Fibroblast of skin of abdomen (primary cell): ENCODE measurements at places on chromosomes 5 and 9.

- peak; percentile 69 for DNase-seq
Measured at GRCh38 chr5:9782826-9783560, 152.8 kb upstream of the TAS2R1 start.

- no peak for DNase-seq
Measured at GRCh38 chr5:156621719-156622118, 228.4 kb upstream of the PPP1R2B start.

DNA sequence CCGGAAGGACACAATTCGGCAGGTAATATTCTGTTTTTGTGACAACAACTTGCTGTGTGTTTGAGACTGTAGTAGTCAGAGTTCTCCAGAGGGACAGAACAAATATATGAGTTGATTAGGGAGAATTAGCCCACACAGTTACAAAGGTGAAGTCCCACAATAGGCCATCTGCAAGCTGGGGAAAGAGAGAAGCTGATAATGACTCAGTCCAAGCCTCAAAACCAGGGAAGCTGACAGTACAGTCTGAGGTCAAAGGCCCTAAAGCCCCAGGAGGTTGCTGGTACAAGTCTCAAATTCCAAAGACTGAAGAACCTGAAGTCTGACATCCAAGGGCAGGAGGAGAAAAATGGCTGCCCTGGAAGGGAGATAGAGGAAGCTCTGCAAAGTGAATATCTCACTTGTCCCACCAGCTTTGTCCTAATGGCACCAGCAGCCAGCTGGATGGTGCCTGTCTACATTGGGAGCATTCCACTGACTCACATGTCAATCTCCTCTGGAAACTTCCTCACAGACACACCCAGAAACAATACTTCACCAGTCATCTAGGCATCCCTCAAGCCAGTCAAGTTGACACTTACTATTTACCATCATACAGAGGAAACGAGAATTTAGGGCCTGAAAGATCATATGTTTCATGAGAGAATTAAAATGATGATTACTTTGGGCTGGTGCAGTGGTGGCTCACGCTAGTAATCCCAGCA, 36.3 kb upstream of the CTXN3 start:
- DNase-seq: no peak

- DNase-seq: no peak
Measured at GRCh38 chr5:25255128-25255527, 610.4 kb upstream of the CDH10 start.

GRCh38 chr5:66904189-66904588, 292.4 kb downstream of the CD180 start:
- DNase-seq: no peak

DNA sequence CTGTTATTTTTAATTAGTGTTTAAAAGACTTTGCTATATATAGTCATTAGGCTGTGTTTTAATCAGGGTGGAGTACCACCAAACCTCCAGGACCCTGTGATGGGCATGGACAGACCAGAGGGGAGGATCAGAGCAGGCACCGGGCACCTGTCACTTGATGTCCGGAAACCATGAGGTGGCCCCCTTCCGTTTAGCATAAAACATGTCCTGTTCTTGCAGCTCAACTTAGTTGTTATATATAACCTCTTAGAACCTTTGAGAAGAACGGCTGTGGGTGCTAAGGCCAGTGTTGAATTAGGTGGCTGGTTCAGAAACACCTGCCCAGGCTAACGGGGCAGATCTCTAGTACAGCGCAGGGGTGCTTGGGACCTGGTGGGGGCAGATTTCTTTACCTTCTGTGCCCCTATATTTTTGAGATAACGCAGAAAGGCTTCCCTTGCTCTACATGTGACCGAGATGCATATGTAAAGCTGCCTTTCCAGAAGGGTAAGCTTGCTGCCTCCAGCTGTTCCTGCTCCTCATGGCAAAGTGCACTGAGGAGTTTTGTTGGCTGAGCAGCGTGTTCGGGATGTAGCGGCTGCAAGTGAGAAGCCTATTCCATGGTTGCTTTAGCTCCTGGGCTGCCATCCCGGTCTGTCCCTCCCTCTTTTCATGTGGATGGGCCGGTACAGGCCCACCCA, 255.5 kb downstream of the FANCC start:
- no peak for DNase-seq

DNA sequence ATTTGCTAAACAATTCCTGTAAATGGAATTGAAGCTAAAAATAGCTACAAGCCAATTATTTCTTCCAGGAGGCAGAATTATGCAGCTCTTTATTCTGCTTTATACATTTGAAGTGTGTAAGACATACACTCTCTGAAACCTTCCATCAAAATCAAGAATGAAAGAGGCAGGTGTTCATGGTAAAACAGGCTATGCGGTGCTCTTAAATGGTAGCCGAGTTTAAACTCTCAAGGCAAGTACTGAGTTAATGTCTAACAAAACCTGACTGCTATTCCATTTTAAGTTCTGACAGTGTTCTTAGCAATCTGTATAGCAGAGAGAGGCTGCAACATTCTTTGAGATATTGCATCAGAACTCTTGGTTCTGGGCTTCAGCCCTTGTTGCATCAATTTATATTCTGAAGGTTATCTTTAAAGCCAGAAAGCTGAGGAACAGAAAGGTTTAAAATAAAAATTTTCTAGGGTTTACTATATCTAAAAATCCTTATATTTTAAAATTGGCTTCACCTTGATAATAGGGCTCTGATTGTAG, 248.3 kb upstream of the CCNG1 start:
- no peak for DNase-seq

GRCh38 chr5:40677456-40677855, 2.3 kb upstream of the PTGER4 start:
- DNase-seq: no peak

- DNase-seq: no peak
Measured at GRCh38 chr5:88818296-88818695, 64.7 kb downstream of the MEF2C start.

DNA sequence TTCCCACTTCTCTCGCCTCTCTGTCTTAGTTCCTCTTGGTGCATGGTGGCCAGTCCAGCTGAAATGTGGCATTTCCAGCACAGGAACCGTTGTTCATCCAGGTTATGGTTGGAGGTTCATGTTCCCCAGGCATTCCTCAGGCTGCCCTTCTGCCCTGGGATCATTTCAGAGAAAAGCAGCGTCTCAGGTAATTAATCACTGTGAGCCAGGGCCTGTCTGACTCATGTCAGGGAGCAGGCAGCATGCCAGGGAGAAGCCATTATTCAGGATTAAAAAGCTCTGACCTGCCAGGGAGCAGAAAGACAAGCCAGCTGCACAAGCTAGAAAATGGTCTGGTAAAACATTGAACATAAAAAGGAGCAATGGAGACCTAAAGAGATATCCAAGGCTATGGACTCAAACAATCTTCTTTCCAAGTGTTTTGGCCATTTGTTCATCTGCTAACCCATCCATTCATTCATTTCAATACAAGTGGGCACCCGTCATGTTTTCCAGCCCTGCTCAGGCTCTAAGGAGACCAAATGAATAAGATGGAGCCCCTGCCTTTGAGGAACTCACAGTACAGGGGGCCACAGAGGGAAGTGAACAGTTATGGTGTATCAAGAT, 241.4 kb downstream of the DRD1 start:
- DNase-seq: peak; percentile 82

DNA sequence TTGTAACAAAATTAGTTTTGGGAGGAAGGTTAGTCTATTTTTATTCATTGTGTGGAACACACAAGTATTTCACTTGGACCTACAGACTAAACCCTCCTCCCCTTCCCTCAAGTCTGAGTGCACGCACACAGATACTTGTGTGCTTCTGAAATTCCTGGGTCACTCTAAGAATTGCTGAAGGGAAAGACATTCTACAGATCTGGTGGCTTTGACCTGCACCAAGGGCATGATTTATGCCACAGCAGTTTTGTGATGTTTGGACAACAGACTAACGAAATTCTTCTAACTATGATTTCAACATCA, 150.5 kb downstream of the ARL15 start:
- DNase-seq: peak; percentile 35

DNA sequence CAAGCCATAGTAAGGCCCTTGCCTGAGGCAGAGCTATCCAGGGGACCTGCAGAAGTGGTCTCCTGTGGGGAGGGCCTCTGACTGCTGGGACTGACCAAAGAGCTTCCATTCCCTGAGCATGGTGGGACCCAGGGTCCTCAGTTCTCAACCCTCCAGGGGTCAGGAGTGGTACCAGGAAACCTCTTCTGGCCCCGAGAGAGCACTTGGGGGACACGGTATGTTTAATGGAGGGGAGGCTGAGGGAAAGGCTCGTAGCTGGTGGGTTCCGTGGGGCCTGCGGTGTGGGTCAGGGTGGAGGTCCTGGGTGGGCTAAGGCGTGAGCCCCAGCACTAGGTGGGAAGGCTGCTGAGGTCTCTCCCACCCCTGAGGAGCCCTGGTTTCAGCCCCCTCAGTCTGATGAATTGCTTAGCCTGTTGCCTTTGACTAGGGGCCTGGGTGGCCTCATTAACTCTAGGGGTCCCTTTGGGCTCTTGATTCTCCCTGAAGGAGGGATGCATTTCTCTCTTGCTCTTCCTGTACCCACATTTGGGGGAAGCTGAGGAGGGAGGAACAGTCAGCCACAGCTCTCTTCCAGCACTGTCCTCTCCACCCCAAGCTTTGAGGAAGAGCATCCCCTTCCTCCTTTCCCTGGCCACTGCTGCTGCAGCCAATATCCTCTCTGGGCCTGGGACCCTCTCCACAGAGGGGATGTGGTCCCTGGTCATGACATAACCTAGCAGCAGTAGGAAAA, 34.0 kb downstream of the CSF1R start:
- DNase-seq: no peak

- peak; percentile 51 for DNase-seq
Measured at GRCh38 chr5:142053426-142054151, 40.8 kb upstream of the GNPDA1 start.

GRCh38 chr5:4082966-4083564, 487.4 kb downstream of the IRX1 start:
- peak; percentile 89 for DNase-seq

DNA sequence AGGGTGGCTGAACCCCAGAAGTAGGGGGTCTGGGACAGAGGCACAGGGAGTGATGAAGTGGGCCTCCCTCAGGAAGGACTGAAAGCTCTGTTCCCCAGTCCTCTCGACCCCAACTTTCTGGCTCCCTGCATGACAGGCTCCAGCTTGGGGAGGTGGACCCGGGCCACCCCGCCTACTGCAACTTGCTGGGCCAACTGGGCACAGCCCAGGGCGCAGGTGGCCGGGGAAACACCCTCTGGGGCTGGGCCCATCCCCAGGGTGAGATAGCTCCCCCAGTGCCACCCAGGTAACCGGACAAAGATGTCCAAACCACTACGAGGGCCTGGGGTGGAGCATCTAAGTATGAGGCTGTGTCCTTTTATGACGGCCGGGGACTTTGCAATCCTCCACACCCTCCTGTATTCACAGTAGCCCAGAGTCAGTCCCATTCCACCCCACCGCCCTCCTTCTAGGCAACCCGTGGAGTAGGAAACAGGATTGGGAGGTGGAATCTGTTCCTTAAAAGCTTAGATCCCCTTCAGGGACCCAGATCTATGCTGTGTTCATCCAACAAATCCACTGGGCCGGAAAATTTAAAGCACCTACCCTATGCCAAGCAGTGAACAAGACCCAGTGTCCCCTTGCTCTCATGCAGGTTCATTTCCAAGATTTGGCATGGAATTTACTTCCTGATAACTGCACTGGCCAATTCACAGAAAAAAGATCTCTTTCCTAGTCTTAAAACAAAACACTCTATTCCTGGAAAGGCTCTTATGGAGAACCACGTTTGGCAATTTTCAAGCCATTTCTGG, 19.9 kb downstream of the DNM1 start:
- no peak for DNase-seq

GRCh38 chr9:75168270-75169178, 80.2 kb downstream of the OSTF1 start:
- no peak for DNase-seq

DNA sequence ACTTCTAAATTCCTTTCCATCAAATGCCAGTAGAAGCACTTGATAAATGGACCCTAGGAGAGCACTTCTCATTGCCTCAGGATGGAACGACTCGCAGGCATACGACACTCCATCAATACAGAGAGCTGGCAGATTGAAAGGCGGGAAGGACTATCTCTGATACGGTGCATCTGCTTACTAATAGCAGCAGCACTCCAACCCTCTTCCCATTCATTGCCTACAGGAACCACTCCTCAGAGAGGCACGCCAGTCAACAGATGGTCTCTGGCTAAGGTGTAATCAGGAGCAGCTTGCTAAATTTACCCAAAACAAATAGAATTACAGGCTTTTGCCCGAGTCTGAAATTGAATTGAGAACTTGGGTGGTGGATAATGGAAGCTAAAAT, 168.1 kb downstream of the EFNA5 start:
- DNase-seq: no peak

DNA sequence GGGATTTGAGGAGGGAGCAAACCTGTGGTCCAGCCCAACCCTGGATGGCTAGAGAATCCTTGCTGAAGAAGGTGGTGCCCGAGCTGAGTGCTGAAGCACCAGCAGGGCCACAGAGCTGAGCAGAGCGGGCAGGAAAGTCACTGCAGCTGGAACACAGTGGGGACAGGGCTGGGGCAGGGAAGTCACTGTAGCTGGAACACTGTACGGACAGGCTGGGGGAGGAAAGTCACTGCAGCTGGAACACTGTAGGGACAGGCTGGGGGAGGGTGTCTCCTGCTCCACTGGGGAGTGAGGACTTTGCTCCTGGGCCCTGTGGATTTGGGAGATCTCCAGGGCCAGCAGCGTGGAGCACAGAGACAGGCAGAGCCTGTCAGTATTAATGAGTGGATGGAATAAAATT, 9.0 kb upstream of the SUSD3 start:
- no peak for DNase-seq

GRCh38 chr5:127305493-127305892, 14.9 kb downstream of the MEGF10 start:
- no peak for DNase-seq

DNA sequence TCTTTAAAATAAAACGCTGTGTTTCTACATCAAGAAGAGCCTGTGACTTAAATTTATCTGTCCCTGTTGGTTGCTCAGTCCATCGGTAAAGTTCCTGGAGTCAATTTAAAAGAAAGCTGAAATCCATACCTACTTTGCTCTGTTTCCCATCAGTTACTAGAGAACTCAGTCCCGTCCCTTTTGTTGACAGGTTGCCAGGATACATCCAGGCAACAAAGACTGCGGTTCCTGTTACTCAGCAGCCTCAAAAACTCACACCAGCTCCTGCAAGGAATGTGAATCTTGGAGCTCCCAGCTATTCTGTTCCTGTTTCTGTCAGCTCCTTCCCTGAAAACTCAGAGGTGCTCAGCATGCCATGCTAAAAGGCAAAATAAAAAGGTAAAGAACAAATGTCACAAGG, at the start of gene ZNF474:
ZNF474 (plus strand) TSS at position 241 of the 400 bp plus-strand sequence. CDS start 22,445 bp downstream, outside the sequence.
- DNase-seq: peak; percentile 98

- DNase-seq: no peak
Measured at GRCh38 chr5:75373862-75374261, 36.8 kb downstream of the HMGCR start.

GRCh38 chr5:143215690-143216089, 187.8 kb downstream of the NR3C1 start:
- DNase-seq: no peak

- DNase-seq: no peak
Measured at GRCh38 chr5:72499730-72500129, 7.5 kb downstream of the ZNF366 start.

DNA sequence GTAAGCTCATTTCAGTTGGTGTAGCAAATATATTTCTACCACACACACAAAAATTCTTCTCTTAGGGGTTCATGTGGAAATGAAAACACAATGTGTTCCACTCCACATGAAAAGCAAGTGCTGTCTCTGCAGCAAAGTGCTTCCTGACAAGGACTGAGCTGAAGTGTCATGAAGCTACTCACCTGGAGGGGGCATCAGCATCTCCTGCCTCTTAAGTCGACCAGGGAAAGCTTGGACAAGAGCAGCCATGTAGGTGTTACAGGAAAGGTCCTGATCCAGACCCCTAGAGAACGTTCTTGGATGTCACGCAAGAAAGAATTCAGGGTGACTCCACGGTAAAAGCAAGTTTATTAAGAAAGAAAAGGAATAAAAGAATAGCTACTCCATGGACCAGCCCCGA, 62.8 kb downstream of the SV2C start:
- DNase-seq: no peak

- DNase-seq: no peak
Measured at GRCh38 chr5:170097934-170098333, 7.8 kb upstream of the FOXI1 start.
